NCI-H524 treated with DMSO at 0.1 percent for 48 hours (cell line): ENCODE measurements at places on chromosomes 6 and 20.
A peak's percentile ranks its signal among the peaks of the same experiment; 100 is the strongest.

- DNase-seq, result no peak
These were observed 398 bp downstream of the ZBTB2 start for GRCh38 chr6:151390851-151391470.

DNA sequence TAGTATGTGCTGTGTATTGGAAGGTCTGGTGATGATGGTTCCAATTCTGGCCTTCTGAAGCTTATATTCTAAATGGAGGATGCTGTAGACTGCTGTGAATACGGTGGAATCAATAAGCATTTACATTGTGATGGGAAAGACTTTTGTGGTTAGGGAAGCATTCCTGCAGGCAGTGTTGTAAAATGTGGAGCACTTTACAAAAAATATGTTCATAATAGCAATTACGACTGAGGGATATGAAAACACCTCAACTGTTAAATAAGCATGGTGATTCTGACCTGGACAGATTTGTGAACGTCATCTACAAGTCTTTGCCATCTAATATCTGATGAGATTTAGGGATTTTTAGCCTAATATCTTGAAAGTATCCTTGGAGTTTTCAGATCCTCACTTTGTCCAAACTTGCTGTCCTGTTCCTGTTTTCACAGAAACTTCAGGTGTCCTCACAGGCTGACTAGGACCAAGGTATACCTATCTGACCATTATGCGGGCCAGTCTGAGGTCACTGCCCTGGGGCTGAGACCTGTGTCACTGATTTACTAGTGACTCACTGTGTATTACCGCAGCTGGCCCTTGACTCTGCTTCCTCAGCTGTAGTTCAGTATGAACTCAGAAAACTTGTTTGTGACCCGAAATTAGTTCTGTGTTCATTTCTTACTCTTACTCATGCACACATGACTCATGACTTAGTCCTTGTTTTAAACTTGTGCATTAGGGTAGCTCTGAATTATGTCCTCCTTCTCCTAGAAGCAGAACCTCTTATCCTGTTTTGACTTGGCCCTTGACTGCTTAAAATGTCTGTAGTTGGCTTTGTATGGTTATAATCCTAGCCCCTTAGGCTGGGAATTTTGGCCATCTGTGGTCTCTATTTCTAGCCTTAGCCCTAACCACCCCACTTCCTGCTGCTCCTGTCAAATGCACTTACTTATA lies 343.0 kb downstream of the CDKAL1 start:
- DNase-seq, result peak; percentile 68

GRCh38 chr6:40762981-40763380 lies 175.8 kb upstream of the LRFN2 start:
- DNase-seq, result no peak

- DNase-seq, result no peak
These were observed 397 bp downstream of the PEDS1 start for GRCh38 chr20:50153153-50153499.

DNA sequence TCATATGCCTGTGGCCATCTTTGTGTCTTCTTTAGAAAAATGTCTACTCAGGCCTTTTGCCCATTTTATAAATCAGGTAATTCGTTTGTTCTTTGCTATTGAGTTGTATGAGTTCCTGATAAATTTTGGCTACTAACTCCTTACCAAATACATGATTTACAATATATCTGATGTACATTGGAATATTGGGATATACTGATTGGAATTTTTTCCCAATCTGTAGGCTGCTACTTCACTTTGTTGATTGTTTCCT lies 39.2 kb downstream of the BACH2 start:
- no peak for DNase-seq

DNA sequence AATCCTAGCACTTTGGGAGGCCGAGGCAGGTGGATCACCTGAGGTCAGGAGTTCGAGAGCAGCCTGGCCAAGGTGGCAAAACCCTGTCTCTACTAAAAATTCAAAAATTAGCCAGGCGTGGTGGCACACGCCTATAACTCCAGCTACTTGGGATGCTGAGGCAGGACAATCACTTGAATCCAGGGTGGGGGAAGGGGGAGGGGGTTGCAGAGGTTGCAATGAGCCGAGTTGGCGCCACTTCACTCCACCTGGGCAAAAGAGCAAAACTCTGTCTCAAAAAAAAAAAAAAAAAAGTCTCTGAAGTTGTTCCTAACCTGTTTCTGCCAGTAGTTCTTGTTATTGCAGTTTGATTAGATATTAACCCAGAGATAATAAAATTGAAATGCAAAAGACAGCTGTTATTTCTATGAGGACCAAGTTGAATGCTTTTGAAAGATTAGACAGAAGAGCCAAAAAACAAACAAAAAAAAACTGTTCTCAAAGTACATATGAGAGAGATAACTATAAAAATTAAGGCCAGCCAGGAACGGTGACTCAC lies 22.6 kb downstream of the PIGU start:
- no peak for DNase-seq

DNA sequence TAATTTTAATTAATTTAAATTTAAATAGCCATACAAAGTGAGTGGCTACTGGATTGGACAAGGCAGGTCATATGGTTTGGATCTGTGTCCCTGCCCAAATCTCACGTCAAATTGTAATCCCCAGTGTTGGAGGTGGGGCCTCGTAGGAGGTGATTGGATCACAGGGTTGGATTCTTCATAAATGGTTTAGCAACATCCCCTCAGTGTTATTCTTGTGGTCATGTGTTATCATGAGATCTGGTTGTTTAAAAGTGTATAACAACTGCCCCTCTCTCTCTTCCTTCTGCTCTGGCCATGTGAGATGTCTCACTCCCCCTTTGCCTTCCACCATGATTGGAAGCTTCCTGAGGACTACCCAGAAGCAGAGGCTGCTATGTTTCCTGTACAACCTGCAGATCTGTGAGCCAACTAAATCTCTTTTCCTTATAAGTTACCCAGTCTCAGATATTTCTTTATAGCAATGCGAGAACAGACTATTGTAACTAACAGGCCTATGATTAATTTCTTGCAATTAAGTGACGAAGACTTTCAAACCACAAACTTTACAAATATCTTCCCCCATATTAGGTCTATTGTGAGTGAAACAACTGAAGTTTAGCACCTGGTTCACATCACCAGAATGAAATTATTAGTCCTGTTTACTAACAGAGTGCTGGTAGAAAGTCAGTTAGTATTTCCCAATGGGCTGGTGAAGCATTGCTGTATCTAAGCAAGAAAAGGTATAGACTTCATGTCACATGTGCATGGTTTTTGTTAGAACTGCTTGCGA lies 60.0 kb upstream of the TNFAIP3 start:
- no peak for DNase-seq
